NB4 (cell line): ENCODE measurements at places on chromosomes 12 and 14.

- DNase-seq: no peak
Measured at GRCh38 chr14:26128931-26129671, 468.7 kb downstream of the NOVA1 start.

DNA sequence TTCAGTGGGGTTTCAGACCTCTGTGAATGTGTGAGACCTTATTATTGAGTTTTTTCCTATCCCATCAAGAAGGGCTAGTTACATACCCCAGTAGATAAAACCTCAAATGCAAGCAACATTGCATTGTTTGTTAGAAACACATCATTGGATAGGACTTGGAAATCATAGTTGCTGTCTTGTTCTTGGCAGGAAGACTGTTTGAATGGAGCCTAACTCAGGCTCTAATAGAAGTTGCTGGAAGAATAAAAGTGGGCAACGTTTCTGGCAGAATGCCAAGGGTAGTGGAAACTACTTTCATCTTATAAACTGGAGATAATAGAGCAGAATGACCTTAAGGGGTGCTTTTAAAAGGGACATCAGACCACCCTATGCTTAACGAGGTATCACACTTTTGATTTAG lies 9.9 kb upstream of the PTHLH start:
- DNase-seq: no peak

GRCh38 chr12:4900327-4900726 lies 9.4 kb upstream of the KCNA1 start:
- no peak for DNase-seq

DNA sequence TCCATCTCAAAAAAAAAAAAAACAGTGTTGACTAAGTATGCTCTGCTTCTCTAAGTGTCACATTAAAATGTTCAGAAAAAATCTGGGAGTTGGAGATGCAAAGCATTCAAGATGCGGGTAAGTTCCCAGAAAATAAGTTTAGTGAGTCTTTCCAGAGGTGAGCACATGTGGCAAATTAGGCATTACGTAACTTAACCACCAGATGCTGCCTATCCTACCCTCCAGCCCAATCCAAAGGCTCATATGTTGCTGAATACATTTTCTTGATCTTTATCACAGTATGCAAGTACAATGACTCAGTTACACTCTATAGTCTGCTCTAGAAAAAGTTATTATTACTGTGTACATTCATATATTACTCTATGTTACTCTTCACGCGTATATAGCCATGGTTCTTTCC lies 3.6 kb downstream of the SLC2A14 start:
- peak; percentile 56 for DNase-seq

DNA sequence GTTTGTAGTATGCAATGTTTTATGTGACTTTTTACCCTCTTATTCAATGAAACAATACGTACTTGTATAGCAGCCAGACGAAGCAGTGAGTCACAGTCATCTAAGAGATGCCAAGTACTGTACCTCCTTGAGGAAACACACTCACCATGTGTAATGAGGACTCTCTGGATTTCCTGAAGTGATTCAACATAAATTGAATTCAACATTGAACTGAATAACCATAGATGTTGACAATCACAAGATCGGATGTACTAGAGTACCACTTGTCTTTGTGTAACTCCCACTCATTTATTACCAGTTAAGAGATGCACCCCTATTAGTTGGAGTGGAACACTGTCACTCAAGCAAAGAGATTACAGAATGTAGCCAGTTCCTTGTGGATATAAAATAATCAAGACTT lies 175.2 kb upstream of the HMGA2 start:
- DNase-seq: no peak

DNA sequence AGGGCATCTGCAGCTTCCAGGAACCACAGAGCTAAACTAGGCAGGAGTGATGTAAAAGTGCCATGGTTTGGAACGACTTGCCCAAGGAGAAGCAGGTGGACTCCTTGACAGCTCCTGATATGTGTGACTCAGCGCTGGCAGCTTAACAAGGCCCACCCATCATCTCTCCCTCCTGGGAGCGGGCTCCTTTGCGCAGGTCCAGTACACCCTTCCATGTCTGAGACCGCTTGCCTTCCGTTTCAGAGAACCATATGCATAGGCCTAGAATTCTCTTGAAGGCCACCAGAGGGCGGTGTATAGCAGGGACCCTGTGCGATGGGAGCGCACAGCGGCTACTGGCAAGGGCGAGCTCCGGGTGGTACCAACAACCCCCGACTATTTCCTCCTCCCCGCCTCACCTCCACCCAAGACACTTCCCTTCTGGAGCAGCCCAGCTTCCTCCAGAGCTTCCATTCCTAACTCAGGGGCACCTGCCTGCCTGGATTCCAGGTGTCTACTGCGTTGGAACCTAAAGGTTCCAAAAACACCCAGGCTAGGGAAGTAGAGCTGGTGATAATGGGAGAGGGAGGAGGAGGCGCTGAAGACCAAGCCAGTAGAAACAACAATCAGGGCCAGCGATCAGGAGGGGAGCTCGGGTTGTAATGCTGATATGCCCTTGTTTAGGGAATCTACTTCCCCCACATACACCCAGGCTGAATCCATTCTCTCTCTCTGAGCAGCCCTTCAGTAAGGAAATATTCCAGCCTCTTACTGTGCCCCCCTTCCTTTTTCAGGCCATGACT lies 6.3 kb downstream of the DHH start:
- peak; percentile 93 for DNase-seq

- DNase-seq: peak; percentile 23
Measured at GRCh38 chr14:31038521-31039166, 12.5 kb upstream of the STRN3 start.

DNA sequence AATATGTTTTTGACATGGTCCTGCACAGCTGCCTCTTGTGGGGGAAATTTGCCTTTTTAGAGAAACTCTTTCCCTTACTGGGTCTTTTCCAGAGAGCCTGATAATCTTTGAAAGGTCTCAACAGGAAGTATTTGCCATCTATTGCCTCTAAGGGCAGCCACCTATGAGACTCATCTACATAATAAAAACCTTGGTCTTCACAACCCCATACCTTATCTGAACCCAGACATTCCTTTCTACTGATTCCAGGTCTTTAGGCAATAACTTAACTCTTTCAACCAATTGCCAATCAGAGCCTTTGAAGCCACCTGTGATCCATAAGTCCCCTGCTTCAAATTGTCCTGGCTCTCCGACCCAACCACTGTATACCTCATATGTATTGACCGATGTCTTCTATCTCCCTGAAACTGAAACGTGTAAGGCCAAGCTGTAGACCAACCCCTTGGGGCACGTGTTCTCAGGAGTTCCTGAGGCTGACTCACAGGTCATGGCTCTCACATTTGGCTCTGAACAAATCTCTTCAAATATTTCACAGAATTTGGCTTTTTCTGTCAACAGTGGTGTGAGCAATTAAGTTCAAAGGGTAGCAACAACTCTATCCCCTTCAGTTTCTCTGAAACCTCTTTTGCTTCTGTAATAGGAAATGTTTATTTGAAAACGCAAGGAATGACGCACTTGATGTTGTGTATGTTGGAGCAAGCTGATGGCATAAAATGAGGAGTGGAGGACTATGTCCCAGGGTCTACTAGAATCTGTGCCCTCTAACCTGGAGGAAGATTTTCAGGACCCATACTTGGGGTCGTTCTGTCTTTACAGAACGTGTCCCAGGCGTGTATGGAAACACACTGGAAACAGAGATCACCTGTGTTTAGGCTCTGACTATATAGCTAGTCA lies 49.2 kb upstream of the EIF5 start:
- no peak for DNase-seq

GRCh38 chr12:132430838-132431774 lies 58.8 kb upstream of the FBRSL1 start:
- DNase-seq: no peak

- DNase-seq: no peak
Measured at GRCh38 chr12:24539646-24540045, 409.3 kb downstream of the BCAT1 start.

DNA sequence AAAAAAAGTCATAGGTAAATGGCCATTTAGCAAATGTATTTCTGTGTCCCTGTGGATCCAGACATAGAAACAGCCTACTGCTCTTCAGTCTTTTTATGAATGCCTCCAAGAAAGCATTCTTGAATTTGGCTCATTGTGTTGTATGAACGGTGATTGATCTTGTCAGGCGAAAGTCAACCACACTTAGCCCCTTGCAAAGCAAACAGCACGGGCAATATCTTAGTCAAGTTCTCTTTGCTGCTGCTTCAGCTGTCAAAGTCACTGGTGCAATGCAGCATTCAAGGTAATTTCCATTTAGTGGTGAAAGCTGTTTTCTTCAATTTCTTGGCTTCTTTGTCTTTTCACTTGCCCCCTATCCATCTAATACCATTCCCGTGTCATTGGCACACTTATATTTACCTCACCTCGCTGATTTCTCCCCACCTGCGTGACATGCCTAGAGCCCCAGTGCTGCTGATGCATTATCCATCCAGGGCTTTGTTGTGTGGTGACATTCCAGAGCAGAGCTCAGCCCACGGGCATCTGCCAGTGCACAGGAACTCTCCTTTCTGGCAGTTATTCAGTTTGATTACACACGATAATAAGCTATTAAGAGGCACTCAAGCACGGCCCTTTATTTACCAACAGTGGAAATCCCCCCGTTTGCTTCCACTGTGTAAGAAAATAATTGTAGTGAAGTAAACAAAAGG lies 362.3 kb upstream of the NOVA1 start:
- DNase-seq: no peak

- peak; percentile 80 for DNase-seq
Measured at GRCh38 chr14:73787486-73788316, 63.9 kb upstream of the PTGR2 start.

DNA sequence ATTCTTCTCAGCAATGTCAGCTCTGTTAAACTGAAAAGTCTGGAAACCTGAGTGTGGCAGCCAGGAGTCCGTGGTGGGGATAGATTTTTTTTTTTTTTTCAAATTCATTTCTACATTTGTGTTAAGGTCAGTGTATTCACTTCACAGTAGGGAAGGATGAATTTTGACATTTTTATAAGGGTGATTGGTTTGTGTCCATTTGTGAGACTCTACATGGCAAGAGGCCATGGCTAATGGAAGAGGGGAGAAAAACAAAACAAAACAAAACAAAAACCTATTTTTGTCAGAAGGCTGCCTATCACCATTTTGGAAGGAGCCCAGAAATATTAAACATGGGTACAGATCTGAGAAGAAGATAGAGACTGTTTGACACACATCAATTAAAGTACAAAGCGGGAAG lies 176.1 kb downstream of the RMST start:
- no peak for DNase-seq
